CD4-positive, alpha-beta T cell treated with Interleukin-6 for 4 hours (primary cell): ENCODE measurements at places on chromosomes 7 and 10.

DNA sequence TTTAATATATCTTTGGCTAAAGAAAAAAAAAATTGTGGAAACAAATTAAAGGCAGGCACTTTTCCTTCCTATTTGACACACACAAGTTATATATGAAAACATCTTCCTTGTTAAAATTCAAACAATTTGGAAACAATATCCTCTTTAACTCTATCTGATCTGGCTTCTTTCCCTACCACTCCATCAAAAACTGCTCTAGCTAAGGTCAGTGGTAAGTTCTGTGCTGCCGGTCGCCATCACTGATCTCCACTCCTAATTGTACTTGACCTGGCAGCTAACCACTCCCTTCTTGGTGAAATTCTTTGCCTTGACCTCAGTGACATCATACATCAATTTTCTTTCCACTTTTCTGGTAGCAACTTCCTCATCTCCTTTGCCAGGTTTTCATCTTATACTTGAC is 47.9 kb upstream of the MRLN start:
- no peak for DNase-seq

- DNase-seq, result no peak
Observed at GRCh38 chr7:103632972-103633371, 187.0 kb upstream of the SLC26A5 start.

- DNase-seq, result no peak
Observed at GRCh38 chr10:26417136-26417535, 21.0 kb upstream of the APBB1IP start.

DNA sequence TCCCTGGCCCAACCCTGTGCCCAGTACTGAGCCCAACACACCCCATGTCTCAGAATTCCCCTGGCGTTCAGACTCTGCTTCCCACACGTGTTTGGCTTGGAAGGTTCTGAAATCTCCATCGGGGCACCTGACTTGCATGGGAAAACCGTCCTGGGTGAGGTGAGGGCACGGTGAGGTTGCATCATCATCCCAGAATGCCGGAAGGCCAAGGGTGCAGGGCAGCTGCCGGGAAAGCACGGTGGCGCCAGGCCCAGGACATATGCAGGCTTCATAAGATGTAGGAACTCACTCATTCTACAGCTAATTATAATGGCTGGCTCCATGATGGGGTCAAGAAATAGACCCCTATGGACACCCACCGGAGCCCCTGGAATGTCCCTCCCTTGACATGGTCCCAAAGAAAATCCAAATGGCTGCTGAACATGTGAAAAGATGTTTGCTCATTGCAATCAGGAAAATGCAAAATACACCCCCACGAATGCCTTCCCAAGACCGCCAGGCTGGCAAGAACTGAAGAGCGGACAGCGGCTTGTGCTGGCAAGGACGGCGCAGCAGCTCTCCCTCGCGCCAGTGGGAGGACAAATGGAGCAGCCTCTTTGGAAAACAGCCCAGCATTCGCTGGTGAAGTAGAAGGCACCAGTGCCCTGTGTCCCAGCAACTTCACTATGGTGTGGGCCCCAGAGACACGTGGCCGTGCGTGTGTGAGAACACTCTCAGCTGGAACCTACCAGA is 2.3 kb downstream of the KNDC1 start:
- DNase-seq, result no peak

DNA sequence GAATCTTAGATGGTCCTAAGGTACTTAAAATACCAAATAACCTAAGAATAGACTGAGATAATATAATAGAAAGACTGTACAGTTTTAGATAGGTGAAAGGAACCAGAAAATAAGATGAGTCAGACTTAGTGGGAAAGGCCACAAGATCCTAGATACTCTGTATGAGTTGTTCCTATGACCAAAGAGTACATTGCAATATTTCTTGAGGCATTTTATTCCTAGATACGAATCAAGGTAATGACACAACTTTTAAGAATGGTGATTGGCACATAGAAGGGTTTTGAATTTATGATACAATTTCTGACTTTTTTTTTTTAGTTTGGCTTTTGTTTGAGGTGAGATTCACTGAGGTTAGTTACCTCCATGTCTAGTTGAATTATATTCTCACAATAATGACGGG is 30.2 kb downstream of the MGAM start:
- no peak for DNase-seq

DNA sequence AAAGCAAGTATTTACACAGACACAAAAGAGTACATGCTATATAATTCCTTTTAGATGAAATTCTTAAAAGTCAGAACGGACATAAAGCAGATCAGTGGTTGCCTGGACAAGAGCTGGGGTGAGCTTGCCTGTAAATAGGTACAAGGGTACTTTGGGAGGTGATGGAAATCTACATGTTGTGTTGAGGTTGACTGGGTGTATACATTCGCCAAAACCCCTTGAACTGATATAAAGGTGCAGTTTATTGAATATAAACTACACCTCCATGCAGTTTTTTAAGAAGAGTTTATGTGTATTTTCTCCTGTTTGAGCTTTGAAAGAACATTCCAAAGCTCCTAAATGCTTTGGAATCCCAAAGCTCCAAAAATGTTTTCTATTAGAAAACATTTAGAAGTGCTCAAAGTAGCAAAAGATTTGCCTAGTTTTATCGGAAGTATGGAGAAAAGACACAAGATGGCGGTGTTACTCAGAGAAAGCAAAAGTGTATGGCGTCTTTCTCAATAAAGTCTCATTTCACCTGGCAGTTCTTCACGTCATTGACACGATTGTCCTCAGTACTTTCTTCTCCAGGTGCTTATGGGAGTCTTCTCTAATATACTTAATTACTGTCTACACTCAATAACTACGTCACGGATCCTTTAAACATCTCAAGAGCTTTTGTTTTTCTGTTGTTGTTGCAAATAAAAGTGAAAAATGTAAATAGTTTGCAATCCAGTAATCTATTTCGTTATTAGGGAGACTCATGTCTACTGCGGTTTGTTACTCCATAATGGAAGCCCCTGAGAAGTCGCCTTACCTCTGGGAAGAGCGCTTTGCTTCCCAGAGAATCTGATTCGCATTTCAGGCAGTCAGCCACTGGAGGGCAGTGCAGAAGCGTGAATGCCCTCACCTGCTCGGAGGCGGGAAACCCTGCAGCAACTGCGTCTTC is 14.7 kb upstream of the SEC61G start:
- DNase-seq, result peak; percentile 69

GRCh38 chr7:65951837-65952578 is 30.0 kb downstream of the GUSB start:
- DNase-seq, result no peak

DNA sequence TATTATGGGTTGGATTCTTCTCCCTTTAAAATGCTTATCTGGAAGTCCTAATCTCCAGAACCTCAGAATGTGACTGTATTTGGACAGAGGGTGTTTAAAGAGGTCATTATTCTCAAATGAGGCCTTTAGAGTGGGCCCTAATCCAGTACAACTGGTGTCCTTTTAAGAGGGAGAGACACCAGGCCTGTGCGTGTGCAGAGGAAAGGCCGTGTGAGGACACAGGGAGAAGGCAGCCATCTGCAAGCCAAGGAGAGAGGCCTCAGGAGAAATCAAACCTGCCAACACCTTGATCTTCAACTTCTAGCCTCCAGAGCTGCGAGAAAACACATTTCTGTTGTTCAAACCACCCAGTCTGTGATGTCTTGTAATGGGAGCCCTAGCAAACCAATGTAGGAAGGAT is 235.4 kb upstream of the MYO3A start:
- DNase-seq, result no peak

DNA sequence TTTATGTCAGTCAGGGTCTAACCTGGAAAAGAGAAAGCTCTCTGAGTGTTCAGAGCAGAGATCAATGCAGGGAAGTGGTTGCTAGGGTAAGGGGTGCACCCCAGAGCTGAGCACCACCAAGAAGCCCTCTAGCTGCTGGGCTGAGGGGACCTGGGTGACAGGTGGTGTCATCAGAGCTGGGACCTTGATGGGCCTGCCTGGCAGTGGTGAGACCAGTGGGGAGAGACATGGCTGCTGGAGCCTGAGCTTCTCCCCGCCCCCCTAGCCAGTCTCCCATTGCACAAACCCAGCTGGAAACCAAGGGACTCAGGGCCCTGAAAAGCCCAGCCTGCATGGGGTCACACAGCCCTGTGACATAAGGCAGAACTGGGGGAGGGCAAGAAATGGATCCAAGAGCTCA is 49.1 kb upstream of the OSBPL3 start:
- DNase-seq, result peak; percentile 19

DNA sequence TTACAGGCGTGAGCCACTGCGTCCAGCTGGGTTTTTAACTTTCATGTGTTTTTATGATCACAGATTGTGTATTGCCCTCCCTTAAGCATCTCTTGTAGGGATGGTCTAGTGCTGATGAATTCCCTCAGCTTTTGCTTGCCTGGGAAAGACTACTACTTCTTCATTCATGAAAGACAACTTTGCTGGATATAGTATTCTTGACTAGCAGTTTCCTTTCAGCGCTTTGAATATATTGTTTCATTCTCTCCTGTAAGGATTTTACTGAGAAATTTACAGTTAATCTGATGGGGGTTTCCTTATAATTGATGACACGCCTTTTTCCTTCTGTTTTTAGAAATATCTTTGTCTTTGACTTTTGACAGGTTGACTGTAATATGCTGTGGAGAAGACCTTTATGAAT is 33.2 kb downstream of the STK31 start:
- DNase-seq, result no peak

DNA sequence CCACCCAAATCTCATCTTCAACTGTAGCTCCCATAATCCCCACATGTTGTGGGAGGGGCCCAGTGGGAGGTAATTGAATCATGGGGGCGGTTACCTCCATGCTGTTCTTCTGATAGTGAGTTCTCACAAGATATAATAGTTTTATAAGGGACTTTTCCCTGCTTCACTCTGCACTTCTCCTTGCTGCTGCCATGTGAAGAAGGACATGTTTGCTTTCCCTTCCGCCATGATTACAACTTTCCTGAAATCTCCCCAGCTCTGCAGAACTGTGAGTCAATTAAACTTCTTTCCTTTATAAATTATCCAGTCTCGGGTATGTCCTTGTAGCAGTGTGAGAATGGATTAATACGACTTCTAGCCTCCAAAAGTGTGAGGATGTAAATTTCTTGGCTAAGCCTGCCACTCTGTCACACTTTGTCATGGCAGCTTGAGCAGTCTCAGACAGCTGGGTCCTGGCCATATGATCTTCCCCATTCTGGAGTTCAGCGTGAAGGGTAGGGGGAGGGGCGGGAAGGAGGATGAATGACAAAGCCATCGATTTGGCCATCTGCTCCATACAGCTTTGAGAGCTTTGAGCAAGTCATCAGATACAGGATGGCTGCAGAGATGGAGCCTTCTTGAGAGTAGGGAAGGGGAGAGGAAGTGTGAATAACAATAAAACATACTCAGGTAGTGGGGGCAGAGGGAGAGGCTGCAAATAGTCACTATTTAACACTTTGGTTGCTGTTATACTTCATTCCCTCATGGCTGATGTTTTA is 19.1 kb upstream of the INPP5F start:
- no peak for DNase-seq

DNA sequence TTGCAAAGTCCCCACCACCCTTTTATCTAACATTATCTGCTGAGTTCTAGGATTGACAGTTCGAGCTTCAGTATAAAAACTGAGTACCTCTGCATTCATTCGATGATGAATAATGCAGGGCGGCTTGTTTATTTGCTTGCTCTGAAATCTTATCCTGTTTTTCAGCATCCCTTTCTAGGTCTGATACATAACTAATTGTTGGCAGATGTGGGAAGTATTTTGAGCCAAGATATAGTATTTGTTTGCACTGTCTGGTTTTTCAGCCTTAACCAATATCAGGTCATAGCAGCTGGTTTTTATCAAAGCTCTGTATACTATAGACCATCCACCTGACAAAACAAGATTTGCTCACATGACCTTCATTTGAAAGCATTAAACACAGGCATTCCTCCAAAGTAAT is 161.4 kb downstream of the TFEC start:
- DNase-seq, result no peak
